ENCODE measurements at places on chromosomes 2 and 18. TPM values are rescaled to one million over a fixed set of nuclear protein-coding genes. Genes with fewer than 3 reads are reported as not detected.

- no peak for DNase-seq
- peaks cover 12% of the 10 kb centered on the region for H3K4me1 ChIP-seq
- no peaks in the 10 kb centered on the region for H3K36me3 ChIP-seq
- peaks cover 5% of the 10 kb centered on the region for H3K27me3 ChIP-seq
- no peak overlapping the region for H3K27ac ChIP-seq
Measured at GRCh38 chr2:134282629-134283400, 28.9 kb downstream of the MGAT5 start.

- DNase-seq, result no peak
- H3K36me3 ChIP-seq, result no peaks in the 10 kb centered on the region
- no peak overlapping the region for H3K4me3 ChIP-seq
- peaks cover 11% of the 10 kb centered on the region for H3K4me1 ChIP-seq
- no peak overlapping the region for H3K27ac ChIP-seq
Measured at GRCh38 chr2:171852366-171852888, 41.6 kb downstream of the SLC25A12 start.

DNA sequence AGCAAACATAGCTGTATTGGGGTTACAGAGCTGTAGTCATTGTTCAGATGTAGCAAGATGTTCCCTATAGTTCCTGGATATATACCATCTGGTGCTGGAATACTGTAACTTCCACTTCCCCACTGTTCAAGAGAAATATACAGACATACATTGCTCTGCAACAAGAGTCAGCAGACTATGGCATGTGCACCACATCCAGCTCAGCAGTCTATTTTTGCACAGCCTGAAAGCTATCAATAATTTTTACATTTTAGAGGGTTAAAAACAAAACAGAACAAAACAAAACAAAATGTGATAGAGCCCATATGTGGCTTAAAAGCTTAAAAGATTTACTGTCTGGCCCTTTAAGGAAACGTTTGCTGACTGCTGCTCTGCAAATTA, 31.8 kb upstream of the VIT start:
- peaks cover 14% of the 10 kb centered on the region for H3K4me1 ChIP-seq
- no peak for DNase-seq
- H3K4me3 ChIP-seq, result no peak overlapping the region
- H3K36me3 ChIP-seq, result no peaks in the 10 kb centered on the region
- H3K27me3 ChIP-seq, result no peaks in the 10 kb centered on the region
- no peak overlapping the region for H3K27ac ChIP-seq

DNA sequence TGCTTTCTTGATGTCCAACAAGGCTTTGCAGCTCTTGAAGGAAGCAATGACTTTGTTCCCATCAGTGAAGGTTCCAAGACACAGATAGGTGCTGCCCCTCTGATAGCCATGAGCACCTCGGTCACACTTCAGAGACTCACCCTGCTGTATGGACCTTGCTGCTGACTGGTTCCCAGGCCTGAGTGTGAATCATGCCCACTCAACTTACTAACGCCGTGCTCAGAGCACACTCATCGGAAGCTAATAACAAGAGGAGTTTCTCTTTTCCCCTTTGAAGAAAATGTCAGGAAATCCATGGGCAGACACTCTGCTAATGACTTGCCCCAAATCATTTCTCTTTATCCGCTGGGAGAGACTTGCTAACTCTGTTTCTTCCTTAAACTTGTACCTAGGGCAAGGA, 83.8 kb upstream of the ARL4C start:
- no peak overlapping the region for H3K27ac ChIP-seq
- no peaks in the 10 kb centered on the region for H3K4me1 ChIP-seq
- no peaks in the 10 kb centered on the region for H3K27me3 ChIP-seq
- no peak overlapping the region for H3K4me3 ChIP-seq

GRCh38 chr2:83106853-83107252, 1352.2 kb downstream of the SUCLG1 start:
- H3K27ac ChIP-seq, result no peak overlapping the region
- DNase-seq, result no peak
- no peaks in the 10 kb centered on the region for H3K4me1 ChIP-seq

GRCh38 chr2:236565212-236565611, 4.4 kb upstream of the ACKR3 start:
- H3K4me3 ChIP-seq, result no peak overlapping the region
- no peaks in the 10 kb centered on the region for H3K36me3 ChIP-seq
- DNase-seq, result no peak
- H3K27ac ChIP-seq, result no peak overlapping the region
- no peaks in the 10 kb centered on the region for H3K27me3 ChIP-seq

- no peaks in the 10 kb centered on the region for H3K27me3 ChIP-seq
- no peak overlapping the region for H3K4me3 ChIP-seq
- H3K27ac ChIP-seq, result no peak overlapping the region
- H3K4me1 ChIP-seq, result no peaks in the 10 kb centered on the region
- H3K36me3 ChIP-seq, result no peaks in the 10 kb centered on the region
Measured at GRCh38 chr2:68916226-68916625, 36.5 kb downstream of the GKN2 start.

DNA sequence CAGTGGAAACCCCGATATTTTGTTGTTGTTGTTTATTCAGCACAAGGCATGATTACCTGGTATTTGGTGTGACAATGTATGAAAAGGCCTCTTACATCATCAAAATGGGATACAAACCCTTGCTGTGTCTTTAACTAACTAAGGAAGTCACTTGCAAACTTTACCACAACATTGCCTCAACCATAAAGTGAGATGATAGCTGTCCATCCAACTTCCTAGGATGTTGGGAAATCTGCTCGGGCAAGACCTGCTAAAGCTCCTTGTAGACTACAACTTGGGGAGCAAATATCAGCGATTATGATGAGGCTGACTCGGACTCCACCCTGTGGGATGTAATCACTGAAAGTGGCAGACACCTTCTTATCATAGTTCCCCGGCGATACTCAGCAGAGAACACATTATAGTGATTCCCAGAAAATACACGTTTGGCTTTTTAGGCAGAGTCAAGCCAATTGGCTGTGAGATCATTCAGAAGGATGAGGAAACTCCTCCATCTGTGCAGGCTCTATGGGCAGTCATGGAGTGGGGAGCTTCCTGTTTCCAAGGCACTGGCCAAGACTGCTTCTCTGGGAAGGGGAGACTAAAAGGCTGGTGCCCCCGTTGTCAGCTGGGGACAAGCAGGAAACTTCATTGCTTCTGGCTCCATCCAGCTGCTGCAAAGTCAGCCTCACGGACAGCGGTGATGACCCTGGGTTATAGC, 289.0 kb downstream of the RNF144A start:
- H3K36me3 ChIP-seq, result no peaks in the 10 kb centered on the region
- H3K27ac ChIP-seq, result no peak overlapping the region
- DNase-seq, result no peak
- H3K4me3 ChIP-seq, result no peak overlapping the region

- H3K27ac ChIP-seq, result peak overlapping the region; percentile 62
- H3K4me3 ChIP-seq, result peak overlapping the region; percentile 71
- no peak for DNase-seq
- H3K27me3 ChIP-seq, result no peaks in the 10 kb centered on the region
Measured at GRCh38 chr2:73983322-73984202, 1.1 kb upstream of the TET3 start.

GRCh38 chr18:23822590-23823385, 133.5 kb downstream of the LAMA3 start:
- H3K4me1 ChIP-seq, result peaks cover 28% of the 10 kb centered on the region
- no peak overlapping the region for H3K4me3 ChIP-seq
- no peaks in the 10 kb centered on the region for H3K36me3 ChIP-seq
- no peaks in the 10 kb centered on the region for H3K27me3 ChIP-seq
- H3K27ac ChIP-seq, result no peak overlapping the region
- DNase-seq, result no peak

DNA sequence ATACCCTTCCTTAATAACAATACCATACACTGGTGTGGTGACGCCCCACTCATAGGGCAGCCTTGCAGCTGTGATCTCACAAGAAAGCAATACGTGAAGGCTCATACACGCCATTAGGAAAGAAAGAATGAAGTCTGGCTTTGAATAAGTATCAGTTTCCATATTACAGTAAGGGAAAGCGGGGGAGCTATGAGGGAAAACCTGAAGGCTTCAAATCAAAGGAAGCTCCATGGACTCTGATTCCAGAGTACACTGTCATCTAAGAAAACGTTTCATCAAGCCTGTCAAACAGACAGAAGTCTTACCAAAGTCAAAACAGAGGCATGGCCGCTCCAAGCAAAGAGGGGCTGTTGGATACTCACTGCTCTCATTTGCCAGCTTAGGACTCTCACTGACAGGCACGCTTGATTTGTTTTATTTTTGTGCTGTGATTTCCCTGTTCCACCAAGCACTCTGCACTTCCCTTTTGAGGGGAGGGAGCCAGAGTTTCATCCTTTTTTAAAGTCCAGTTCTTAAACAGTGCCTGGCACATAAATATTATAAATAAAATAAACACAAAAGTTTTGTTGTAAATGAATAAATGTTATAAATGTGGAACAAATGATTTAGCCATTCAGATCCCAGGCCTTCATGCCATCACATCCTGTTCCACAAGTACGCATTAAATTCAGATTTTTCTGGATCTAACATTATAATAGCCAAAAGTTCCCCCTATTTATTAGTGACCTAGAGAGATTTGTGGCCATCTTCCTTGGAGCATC, 221.2 kb downstream of the PIEZO2 start:
- no peaks in the 10 kb centered on the region for H3K36me3 ChIP-seq
- no peak overlapping the region for H3K27ac ChIP-seq
- DNase-seq, result no peak
- no peak overlapping the region for H3K4me3 ChIP-seq
- H3K4me1 ChIP-seq, result peaks cover 8% of the 10 kb centered on the region
- H3K27me3 ChIP-seq, result peaks cover 6% of the 10 kb centered on the region

G6PC2 gene
- total RNA-seq, result not detected

IL1F10 gene
- total RNA-seq, result not detected

HAAO gene
- 0.53 TPM for total RNA-seq

ZAP70 gene
- total RNA-seq, result not detected

TM4SF20 gene
- not detected for total RNA-seq

SLC66A2 gene
- 43.3 TPM for total RNA-seq

All from gastrocnemius medialis (tissue), 4 donors.